Stimulated activated CD4-positive, alpha-beta T cell treated with anti-CD3 and anti-CD28 coated beads, Interleukin-4, amount 100 ng/mL, for 24 hours (primary cell): ENCODE measurements at places on chromosomes 13 and 19.

GRCh38 chr19:12840091-12841079, 2.1 kb downstream of the MAST1 start:
- peak; percentile 36 for DNase-seq

- no peak for DNase-seq
These were observed 30.7 kb downstream of the ERICH6B start for GRCh38 chr13:45584816-45585215.

- no peak for DNase-seq
These were observed 21.0 kb upstream of the GDF15 start for GRCh38 chr19:18364826-18365528.

DNA sequence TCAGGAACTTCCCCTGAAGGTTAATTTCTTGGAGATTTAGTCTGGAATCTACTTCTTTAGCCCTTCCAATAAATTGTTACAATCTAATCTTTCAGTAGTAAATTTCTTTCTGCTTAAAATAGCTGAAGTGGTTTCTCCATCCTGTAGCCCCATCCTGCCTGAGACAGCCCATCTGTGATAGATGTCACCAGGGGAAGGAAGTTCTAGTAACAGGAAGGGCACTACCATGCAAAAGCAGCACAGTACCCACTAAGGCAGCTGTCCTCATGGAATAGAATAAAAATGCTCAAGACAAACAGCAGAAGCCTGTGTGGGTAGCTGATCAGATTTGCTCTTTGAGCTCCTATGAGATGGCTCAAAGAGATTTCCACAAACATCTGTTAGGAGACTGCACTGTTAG, 1036.5 kb downstream of the SLITRK5 start:
- no peak for DNase-seq

DNA sequence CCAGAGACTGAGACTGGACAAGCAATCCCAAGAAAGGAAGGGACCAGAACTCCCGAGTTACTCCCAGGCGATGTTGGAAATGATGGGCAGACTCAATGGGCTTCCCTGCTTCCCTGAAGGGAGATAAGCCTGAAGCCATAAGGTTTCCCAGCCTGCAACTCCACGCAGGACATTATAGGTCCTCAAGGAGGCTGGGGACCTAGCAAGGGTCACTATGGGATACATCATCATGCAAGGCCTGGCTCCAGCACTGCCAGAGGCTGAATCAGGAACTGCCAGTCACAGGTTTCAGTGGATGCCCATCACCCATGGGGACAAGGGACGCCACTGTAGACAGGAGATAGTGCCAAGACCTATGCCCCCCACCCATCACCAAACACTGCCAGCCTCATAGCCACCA, 338.7 kb downstream of the IRS2 start:
- no peak for DNase-seq

GRCh38 chr13:51271528-51272085, 49.4 kb downstream of the FAM124A start:
- DNase-seq: no peak

DNA sequence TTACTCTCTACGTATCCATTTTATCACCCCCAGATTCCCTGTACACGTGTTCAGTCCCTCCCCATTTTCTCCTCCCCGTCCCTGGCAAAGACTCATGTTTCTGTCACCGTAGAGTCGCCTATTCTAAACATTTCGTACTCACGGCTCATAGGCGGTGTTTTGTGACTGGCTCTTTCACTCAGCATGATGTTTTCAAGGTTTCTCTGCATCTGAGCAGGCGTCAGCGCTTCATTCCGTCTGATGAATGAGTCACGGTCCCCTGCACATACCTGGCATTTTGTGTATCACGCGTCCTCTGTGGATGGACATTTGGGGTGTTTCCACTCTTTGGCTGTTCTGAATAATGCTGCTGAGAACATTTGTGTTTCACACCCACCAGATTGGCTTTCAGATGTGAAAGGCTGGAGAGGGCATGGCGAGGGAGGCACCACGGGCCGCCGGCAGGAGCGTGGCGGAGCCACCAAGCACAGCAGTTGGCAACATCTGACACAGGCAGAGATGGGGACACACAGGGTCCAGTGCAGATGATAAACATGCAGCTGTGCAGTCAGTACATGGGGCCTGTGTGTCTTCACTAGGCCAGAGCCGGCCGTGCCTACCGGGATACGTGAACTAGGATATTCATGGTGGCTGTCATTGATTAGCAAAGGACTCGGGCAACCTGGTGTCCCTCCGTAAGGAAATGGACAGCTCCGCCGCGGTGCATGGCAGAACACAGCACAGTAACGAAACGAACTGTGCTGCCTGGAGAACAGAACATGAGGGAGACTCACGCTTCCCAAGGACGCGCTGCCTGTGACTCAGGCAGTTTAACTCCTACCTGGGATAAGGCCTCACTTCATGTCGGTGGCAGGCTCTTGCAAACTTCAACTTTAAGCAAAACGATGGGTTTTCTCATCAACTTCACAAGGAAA, 117.2 kb downstream of the ATP11A start:
- DNase-seq: no peak

GRCh38 chr13:53092931-53093330, 64.3 kb downstream of the OLFM4 start:
- DNase-seq: no peak

GRCh38 chr19:5864725-5865486, 5.4 kb downstream of the FUT5 start:
- DNase-seq: no peak

DNA sequence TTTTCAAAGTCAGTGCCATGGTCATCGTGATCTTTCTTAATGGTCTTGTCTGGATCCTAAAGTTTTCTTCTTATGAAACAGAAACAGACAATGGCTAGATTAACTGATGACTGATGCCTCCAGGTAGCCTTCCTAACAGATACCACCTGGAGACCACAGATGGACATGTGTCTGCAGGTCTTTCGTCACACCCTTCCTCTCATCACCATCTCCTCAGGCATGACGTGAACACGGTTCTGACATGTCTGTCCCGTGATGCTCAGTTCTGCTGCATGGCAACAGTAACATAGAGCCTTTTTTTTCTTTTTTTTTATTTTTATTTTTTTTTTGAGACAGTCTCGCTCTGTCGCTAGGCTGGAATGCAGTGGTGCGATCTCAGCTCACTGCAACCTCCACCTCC, 13.1 kb upstream of the LAMP1 start:
- no peak for DNase-seq

DNA sequence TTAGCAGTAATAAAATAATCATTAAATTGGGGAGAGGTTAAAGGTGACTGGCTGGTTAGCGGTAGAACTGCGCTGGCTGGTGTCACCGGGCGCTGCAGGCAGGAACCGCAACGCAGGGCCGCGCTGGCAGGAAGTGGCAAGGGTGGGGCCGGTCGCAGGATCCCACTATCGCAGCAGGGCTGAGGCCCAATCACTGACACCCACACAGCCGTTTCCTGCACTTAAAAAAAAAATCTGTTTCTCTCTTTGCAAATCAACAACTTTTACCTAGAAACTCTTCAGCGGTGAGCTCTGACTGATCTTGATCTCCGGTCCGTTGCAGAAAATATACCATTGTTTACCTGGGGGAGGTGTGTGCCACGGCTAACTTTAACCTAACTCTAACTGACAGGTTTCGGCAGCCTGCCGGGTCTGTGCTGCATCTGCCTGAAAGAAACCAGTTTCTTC, 46.9 kb downstream of the KLF2 start:
- peak; percentile 81 for DNase-seq

DNA sequence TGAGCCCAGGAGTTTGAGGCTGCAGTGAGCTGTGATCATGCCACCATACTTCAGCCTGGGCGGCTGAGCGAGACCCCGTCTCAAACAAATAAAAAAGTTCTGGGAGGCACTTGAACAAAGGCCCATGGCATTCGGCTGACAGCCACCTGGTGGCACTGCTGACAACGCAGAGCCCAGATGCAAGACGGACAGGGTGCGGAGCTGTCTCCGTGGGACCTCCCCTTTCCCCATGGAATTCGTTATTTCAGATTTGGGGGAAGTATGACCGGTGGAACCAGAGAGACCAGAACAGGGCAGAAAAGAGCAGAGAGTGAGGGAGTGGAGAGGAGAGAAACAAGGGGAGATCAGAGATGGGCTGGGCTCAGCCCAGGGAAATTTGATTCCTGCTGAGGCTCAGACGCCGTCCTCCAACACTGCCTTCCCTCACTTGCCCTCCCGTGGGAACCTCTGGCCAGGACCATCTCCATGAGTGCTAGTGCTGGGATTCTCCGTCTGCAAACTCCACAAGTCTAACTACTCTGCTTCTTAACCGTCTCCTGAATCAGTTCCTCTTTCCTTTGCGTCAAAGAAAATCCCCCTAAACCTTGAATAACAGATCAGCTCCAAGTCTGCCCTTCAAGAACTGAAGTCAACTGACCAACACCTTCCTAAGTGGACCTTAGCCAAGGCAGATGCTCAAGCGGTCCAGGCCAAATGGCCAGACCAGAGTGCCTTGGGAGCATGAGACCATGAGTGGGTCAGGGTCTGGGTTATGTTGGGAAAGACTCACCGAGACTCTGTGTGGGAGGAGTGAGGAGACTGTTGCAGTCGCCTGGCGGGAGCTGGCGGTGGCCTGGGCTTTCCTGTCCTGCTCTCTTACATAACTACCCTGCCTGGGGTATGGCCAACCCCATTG, 11.9 kb upstream of the ATF5 start:
- no peak for DNase-seq

DNA sequence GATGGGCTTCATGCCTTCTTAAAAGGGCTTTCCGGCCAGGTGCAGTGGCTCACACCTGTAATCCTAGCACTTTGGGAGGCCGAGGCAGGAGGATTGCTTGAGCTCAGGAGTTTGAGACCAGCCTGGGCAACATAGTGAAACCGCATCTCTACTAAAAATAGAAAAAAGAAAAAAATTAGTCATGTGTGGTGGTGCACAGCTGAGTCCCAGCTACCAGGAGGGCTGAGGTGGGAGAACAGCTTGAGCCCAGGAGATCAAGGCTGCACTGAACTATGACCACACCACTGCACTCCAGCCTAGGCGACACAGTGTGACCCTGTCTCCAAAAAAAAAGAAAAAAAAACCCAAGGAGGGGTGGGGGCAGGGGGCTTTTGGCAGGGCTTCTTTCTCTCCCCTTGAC, 7.2 kb downstream of the CARS2 start:
- DNase-seq: no peak

DNA sequence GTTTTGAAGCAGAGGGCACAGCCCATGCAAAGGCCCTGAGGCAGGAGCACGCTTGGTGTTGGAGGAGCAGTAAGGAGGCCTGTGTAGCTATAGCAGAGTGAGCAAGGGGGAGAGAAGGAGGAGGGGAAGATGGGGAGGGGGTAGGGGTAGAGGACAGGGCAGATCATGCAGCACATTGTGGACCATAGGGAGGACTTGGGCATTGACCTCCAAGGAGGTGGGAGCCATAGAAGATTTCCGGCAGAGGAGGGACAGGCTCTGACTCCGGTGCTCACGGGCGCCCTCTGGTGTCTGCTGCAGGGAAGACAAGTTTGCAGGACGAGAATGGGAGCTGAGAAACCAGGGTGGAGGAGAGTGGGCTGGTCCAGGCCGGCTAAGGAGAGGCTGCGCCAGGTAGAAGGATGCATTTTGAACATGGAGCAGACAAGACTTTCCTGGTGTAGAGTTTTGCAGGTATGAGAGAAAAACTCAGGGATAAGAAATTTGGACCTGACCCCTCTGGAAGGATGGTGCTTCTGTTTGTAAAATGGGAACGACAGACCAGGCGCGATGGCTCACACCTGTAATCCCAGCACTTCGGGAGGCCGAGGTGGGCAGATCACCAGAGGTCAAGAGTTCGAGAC, 13.7 kb upstream of the CREB3L3 start:
- DNase-seq: peak; percentile 91

DNA sequence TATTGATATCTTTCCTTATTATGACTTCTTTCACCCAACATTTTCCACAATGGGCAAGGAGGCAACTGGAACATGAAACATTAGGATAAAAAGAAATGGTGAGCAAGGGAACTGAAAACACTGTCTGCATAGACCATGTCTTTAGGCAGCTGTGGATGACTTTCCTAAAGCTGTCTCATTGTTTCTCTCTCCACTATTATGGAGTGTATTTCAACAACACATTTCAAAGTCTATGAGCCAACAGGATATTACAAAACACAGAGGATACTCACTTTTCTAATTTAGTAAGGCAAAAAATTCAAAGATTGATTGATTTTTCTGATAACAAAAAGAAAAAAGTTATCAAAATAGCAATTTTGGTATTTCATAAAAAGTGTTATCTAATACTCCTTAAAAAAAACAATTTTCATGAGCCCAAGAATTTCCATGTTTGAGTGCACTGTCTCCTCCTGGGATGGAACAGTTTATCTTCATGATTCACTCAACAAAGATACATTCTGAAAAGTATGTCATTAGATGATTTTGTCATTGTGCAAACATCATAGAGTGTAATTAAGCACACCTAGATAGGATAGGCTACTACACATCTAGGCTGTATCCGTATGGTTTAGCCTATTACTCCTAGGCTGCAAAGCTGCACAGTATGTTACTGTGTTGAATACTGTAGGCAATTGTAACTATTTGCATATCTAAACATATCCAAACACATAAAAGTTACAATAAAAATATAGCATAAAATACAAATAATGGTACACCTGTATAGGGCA, 1568.4 kb downstream of the SLITRK5 start:
- no peak for DNase-seq

- DNase-seq: no peak
These were observed 15.1 kb upstream of the ZNF599 start for GRCh38 chr19:34788074-34788473.

GRCh38 chr19:49058562-49058961, 1.0 kb upstream of the CGB7 start:
- peak; percentile 27 for DNase-seq

DNA sequence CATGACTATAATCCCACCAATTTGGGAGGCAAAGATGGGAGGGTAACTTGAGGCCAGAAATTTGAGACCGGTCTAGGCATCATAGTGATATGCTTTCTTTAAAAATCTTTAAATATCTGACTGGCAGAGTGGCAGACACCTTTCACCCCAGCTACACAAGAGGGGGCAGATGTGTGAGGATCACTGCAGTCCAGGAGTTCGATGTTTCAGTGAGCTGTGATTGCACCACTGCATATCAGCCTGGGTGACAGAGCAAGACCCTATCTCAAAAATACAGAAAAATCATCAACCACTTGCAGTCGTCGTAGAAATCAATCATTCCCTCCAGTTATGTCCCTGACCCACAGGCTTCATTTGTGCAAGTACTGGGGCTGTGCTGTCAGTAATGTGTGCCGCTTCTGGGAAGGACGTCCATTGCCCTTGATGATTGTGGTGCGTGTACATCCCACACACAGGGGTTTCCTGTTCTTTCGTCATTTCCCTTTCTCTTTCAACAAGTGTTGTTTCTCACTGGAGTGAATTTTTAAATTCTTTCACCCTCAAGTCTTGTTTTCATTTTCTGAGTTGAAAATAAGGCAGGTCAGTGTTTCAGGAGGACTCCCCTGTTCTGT, 1.4 kb downstream of the LGALS14 start:
- DNase-seq: peak; percentile 41

GRCh38 chr13:22235285-22235949, 564.5 kb downstream of the FGF9 start:
- DNase-seq: peak; percentile 6

- no peak for DNase-seq
These were observed 668.1 kb downstream of the SLITRK5 start for GRCh38 chr13:88339271-88339741.
